ENCODE measurements at places on chromosomes 5 and 9.

GRCh38 chr5:94992325-94992724 lies 292.6 kb downstream of the MCTP1 start:
- no peaks in the 10 kb centered on the region for H3K4me1 ChIP-seq
- no peak for DNase-seq
- no peaks in the 10 kb centered on the region for H3K36me3 ChIP-seq
- no peak overlapping the region for H3K27ac ChIP-seq
- H3K27me3 ChIP-seq: peaks cover 2% of the 10 kb centered on the region

GRCh38 chr5:65050826-65051498 lies 282.2 kb downstream of the CWC27 start:
- H3K36me3 ChIP-seq: peaks cover 5% of the 10 kb centered on the region
- H3K4me1 ChIP-seq: peaks cover 8% of the 10 kb centered on the region
- H3K27ac ChIP-seq: no peak overlapping the region
- no peak overlapping the region for H3K4me3 ChIP-seq
- DNase-seq: no peak

DNA sequence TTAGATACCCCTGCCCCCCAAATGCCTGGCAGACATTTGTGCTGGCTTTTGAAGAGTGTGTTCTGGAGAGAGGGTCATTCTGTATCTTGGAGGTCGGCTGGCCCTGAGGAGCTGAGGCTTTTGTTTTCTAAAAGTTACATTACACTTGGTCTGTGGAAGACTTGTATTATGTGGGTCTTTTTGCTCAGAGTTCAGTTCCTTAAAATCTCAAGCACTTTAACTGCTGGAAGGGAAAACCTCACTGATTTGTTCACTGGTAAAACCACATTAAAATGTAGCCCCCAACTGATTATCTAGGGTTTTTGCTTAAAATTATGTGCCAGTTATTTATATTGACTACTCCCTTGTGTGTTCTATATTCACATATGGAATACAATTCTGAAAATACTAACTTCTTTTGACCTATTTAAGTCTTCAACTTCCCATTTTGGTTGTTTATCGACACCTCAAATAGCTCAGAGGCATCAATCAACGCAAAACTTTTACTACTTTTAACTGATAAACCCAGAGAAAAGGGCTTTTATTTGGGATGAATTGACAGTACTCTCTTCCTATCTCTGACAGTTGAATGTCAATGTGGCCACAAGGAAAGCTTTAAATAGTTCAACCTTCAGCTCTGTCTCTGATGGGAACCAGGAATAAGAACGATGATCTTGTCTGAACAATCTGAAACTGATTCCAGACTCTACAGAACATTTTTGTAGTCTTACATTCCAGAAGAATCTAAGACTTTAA lies 54.0 kb upstream of the MAP3K1 start:
- peaks cover 11% of the 10 kb centered on the region for H3K27me3 ChIP-seq
- no peaks in the 10 kb centered on the region for H3K36me3 ChIP-seq
- no peaks in the 10 kb centered on the region for H3K4me1 ChIP-seq
- H3K4me3 ChIP-seq: no peak overlapping the region
- H3K27ac ChIP-seq: no peak overlapping the region

DNA sequence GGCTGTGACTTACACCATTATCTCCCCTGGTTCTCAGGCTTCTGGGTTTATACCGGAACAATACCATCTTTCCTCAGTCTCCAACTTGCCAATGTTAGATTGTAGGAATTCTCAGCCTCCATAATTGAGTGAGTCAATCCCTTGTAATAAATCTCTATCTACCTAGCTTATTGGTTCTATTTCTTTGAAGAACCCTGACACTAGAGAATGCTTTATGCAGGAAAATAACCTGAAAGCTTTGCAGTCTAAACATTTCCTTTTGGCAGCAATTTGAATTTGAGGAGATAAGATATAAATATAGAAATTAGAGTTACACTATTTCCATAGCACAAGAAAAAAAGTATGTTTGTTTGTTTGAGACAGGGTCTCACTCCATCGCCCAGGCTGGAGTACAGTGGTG lies 278.1 kb upstream of the CDH18 start:
- no peaks in the 10 kb centered on the region for H3K36me3 ChIP-seq
- H3K4me1 ChIP-seq: no peaks in the 10 kb centered on the region
- no peak overlapping the region for H3K4me3 ChIP-seq
- H3K27ac ChIP-seq: no peak overlapping the region
- H3K27me3 ChIP-seq: no peaks in the 10 kb centered on the region

All from activated naive CD8-positive, alpha-beta T cell treated with anti-CD3 and anti-CD28 coated beads, Interleukin-2, amount 10 ng/mL, durations not matched to agents 7 days and 5 days (primary cell).